ENCODE measurements at places on chromosomes 6 and 20.

DNA sequence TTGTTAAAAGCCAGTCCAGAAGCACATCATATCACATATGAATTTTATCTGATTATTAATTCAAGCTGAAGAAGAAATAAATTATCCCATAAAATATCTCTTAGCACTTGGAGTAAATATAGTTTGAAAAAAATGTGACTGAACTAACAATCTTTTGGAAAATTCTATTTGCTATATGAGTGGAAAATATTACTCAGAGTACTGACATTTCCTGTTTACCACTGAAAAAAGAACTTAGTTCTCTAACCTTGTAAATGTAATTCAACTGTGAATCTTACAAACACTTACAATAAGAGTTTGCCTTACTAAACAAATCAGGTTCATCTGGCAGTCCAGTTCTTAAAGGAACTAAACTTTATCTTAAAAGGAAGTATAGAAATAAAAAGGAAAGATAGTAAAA is 44.2 kb downstream of the MOXD1 start:
- DNase-seq = no peak

- no peak for DNase-seq
Observed at GRCh38 chr20:64140061-64140931, 24.0 kb upstream of the MYT1 start.

DNA sequence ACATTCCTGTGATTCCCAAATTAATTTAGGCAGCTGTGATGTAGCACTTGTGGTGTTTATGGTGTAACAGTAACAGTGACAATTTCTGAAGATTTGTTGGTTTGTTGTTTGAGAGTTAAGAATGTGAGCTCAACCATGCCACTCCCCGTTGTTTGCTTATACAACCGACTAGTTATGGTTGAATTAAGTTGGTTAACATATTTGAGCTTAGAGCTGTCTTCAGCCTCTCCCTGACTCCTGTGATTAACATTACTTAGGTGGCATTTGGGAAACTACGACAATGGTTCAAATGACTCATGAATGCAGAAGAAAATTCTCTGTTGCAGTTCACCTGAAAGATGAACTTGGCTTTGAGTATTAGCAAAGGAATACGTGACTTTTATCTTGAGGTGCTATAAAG is 35.9 kb upstream of the PRL start:
- no peak for DNase-seq

DNA sequence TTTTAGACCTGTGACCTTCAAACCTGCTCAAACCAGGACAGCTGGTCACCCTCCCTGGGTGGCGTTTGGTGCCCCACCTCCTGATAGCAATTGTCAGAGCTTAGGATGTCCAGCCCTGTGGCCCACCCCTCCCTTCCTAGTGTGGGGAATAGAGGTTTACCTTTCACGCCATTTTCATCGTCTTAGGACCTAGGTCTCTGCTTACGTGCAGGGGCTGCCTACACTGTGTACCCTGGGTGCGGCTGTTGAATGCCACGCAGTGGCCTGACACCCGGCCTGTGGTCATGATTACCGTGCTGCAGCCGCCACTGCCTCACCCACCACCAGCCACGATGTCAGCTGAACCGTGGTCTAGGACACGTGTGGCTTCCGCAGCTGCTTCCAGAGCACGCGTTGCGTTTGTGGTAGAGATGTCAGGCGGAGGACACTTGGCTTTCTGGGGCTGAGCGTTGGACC is 157.3 kb downstream of the DTNBP1 start:
- no peak for DNase-seq

DNA sequence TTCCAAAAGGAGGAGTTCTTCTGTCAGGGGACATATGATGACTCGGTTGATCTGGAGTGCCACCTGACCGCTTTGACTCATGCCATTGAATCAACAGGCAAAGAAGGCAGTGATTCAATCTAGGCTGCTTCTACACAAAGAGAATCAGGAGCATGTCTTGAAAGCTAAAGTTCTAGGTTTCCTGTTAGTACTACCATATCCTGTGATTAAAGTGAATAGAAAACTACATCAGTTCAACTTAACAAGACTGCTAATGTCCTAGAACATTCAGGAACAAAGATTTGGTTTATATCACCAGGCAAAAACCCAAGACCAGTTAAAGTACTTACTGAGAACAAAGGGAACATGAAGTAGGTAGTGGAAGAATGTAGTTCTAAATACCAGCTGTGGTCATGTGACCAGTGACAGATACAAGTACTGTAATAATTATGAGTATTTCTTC is 216.8 kb upstream of the SGK1 start:
- no peak for DNase-seq

DNA sequence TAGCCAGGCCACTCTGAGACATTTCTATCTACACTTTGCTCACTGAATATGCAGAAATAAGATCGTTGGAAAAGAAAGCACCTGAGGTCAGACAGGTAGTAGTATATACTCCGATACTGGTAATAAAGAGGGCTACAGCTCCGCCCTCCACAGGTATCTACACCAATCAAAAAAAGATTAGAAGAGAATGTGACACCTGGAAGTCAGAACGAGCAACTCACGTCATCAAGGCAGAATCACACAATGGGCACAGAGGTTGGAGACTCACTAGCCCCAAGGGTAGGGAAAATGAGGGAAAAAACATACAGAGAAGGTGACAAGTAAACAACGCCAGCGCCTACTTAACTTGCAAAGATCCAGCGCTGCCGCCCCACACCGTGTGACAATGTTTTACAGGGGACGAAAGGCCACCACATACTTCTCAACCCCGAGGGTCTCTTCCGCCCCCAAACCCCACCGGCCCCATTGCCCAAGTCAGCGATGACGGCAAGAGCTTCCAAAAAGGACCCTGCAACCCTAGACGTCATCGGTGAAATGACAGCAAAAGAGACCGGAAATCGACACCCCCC is 653 bp downstream of the LMBRD1 start:
- DNase-seq = no peak

Data from NK-92 treated with Interleukin-12 subunit alpha and Interleukin-12 subunit beta, amount 100 ng/mL, for 24 hours (cell line).